ENCODE measurements at places on chromosomes 16 and 17.

DNA sequence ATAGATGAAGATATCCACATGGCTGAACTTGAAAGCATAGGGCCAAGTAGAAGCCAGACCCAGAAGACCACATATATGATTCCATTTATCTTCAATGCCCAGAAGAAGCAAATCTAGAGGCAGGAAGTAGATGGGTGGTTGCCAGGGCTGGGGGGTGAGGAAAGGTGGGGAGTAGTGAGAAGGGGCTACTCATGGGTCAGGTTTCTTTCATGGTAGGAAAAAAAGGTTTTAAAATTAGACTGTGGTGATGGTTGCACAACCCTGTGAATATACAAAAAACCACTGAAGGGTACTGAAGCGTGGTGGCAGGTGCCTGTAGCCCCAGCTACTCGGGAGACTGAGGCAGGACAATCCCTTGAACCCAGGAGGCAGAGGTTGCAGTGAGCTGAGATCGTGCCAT, 5.4 kb downstream of the CD2BP2 start:
- DNase-seq: no peak

DNA sequence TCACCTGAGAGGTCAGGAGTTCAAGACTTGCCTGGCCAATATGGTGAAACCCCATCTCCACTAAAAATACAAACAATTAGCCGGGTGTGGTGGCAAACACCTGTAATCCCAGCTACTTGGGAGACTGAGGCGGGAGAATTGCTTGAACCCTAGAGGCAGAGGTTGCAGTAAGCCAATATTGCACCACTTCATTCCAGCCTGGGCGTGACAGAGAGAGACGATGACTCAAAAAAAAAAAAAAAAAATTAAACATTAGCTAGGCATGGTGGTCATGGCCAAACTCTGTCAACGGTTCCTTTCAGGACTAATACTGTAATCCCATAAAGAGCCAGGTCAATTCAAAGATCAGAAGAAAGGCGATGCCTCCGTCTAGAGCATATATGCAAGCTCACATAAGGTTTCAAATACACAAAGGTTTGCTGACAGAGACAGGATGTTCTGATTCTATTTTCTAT, 2.4 kb downstream of the RNF157 start:
- DNase-seq: no peak

GRCh38 chr16:17083628-17084027, 387.1 kb downstream of the XYLT1 start:
- no peak for DNase-seq

DNA sequence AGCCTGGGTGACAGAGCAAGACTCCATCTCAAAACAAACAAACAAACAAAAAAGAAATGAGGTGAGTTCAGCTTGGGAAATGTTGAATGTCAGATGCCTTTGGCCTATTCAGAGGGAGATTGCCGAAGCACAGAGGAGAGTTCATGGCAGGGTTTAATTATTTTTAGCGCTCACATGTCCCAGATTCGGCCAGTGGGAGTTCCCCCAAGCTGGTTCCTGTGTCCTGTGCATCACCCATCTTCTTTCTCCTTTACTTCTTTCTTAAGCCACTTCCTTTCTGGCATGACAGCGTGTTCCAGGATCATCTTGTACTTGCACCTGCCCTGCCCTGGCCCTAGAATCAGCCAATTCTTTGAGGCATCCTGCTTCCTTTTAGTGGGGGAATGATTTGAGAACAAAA, 9.2 kb downstream of the MPV17L start:
- DNase-seq: no peak

DNA sequence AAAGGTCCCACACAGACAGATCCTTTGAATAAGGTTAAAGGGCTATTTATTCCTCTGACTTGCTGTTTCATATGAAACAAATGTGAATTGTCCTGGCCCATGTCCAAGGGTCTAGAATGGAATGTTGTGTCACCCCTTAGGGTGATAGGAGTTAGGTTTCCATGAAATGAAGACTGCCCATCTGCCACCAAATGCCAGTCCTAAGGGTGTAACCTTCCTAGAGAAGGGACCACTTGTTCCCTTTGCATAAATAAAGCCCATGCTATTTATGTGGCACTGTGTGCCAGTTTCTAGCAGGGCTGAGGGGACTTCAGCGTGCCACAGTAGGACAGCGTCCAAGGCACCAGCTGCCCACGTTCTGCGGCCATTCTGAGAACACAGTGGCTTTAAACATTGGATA, 171.3 kb downstream of the ABCA8 start:
- DNase-seq: no peak

DNA sequence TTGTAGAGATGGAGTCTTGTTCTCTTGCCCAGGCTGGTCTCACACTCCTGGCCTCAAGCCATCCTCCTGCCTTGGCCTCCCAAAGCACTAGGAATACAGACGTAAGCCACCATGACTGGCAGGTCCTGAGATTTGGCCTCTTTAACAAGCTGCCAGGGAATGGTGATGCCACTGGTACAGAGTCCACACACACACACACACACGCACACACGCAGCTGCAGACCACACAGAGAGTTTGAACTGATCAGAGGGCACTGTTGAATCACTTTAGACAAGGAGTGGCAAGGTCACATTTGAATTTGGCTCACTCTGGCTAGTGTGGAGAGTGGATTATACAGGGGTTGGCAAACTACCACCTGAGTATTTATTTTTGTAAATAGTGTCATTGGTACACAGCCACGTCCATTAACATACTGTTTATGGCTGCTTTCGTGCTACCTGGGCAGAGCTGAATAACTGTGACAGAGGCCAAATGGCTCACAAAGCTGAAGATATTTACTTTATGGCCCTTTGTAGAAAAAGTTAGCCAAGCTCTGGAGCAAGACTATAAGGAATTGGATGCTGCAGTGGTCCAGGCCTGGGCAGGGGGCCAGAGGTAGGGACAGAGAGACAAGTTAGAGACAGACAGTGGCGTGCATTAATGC, 9.9 kb downstream of the ITPRIPL2 start:
- no peak for DNase-seq

DNA sequence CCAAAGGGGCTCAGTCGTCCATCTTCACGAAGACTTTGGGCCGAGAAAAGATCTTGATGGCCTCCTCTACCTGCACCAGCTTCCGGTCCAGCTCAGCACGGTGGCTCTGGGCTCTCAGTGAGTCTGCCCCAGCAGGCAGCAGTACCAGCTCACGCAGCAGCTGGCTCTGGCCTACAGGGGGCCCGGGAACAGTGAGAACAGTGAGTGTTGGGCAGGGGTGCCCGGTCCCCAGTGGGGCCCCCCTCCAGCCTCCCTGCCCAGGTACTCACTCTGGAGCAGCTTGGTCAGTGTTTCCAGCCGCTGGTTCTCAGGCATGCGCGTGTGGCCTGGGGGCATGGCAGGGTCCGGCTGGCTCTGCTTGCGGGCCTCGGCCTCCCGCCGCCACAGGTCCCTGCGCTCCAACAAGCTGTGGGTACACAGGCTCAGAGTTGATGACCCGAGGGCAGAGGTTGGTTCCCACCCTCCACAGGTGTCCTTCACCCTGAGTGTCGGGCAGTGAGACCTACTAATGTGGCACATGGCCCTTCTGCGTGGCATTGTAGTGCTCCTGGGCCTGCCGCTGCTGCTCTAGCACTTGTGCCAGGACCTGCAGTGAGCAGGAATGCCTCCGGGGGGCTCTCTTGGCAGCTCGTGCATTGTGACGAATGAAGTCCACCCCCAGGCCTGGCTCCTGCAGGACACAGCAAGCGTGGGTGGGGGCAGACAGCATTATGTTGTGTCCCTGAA, 2.6 kb downstream of the PARD6A start:
- DNase-seq: no peak

- no peak for DNase-seq
Measured at GRCh38 chr17:2932946-2933345, 130.5 kb downstream of the OR1D5 start.

- no peak for DNase-seq
Measured at GRCh38 chr17:67606471-67606870, 111.3 kb upstream of the NOL11 start.

GRCh38 chr17:8696906-8697305, 47.7 kb downstream of the CCDC42 start:
- DNase-seq: no peak

DNA sequence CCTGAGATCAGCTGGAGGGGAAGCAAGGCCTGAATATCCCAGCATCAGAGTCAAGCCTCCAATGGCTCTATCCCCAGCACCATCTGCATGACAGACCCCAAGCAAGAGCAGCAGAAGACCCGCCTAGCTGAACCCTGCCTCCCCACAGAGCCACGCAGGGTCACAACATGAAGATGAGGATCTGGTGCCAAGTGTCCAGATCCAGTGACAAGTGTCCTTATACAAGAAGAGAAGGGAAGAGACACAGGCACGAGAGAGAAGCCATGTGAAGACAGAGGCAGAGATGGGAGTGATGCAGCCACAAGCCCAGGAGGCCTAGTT, 28.9 kb downstream of the TNFRSF13B start:
- no peak for DNase-seq

- DNase-seq: no peak
Measured at GRCh38 chr17:47213540-47213939, 4.4 kb downstream of the MYL4 start.

- DNase-seq: no peak
Measured at GRCh38 chr16:56611281-56611833, 3.0 kb downstream of the MT2A start.

- no peak for DNase-seq
Measured at GRCh38 chr17:73679476-73679875, 35.2 kb upstream of the SDK2 start.

- no peak for DNase-seq
Measured at GRCh38 chr16:89697616-89698331, 3.7 kb downstream of the SPATA2L start.

DNA sequence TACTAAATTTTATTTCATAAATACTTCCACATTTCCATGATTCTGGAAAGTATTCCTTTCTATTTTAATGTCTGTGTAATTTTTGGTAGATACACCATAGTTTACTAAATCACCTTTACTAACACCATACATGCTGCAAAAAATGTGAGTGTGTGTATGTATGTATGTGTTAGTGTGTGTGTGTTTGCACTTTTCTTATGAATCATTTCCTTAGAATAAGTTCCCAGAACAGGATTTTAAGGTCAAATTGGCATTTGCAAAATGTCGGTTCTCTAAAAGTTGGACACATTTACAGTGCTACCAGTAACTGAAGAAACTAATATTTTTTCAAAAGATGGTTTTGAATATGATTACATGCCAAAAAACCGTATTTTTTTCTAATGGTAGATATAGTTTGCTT, 137.1 kb downstream of the CYB561 start:
- DNase-seq: no peak

DNA sequence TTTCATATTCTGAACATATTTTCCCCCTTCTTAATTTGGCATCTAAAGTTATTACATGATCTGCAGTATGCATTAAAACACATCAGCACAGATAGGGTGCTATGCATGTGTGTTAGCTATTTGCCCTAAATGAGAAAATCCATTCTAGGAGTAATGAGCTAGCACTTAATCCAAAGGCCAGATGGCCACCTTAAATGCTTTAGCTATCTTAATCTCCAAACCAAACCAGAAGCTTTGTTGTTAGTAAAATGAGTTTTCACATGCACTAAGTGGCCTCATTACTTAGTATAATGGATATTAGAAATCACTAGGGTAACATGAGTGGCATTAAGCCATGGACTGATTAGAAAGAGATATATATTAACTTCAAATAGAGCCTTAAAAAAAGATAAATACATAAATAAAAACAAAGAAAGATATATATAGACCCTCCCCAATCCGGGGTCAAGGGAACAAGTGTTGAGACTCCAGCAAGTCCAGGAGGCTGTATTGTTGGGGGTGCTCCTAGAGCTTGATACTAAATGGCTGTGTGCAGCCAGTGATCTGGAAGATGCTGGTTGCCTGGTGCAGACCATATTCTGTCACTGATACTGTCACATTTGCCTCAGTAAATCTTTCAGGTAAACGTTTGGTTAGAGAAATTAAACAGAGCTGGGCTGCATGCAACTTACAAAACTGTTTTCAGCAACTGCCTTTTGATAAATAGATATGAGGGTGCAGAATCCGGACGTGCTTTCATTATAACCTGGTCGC, 67.3 kb downstream of the MYH10 start:
- DNase-seq: no peak

GRCh38 chr17:55722016-55722736, 488 bp downstream of the TMEM100 start:
- no peak for DNase-seq

GRCh38 chr16:65896448-65897153, 469.9 kb upstream of the CDH5 start:
- DNase-seq: no peak
